ENCODE measurements at places on chromosomes 6 and 20. TPM values are rescaled to one million over a fixed set of nuclear protein-coding genes. Genes with fewer than 3 reads are reported as not detected.

GFOD1 gene
- total RNA-seq = 34.2 TPM

CD24 gene
- 0.69 TPM for total RNA-seq

GDAP1L1 gene
- total RNA-seq = not detected

CTAGE9 gene
- total RNA-seq = not detected

DNAH8 gene
- total RNA-seq = not detected

HRH3 gene
- not detected for total RNA-seq

NKAPL gene
- total RNA-seq = 5.0 TPM

NCR2 gene
- not detected for total RNA-seq

PRL gene
- not detected for total RNA-seq

C6orf58 gene
- total RNA-seq = not detected

BPIFB4 gene
- total RNA-seq = not detected

PREX1 gene
- total RNA-seq = 7.2 TPM

MMS22L gene
- 1.1 TPM for total RNA-seq

MYCT1 gene
- 6.8 TPM for total RNA-seq

ANKRD6 gene
- 4.0 TPM for total RNA-seq

FLRT3 gene
- 3.1 TPM for total RNA-seq

THBS2 gene
- total RNA-seq = 9.4 TPM

SNRPB2 gene
- 43.0 TPM for total RNA-seq

NT5DC1 gene
- 30.9 TPM for total RNA-seq

RRAGD gene
- 123 TPM for total RNA-seq

PHACTR1 gene
- total RNA-seq = 2.3 TPM

FKBP1C gene
- total RNA-seq = not detected

OTOR gene
- total RNA-seq = not detected

DEFB132 gene
- not detected for total RNA-seq

ETV7 gene
- not detected for total RNA-seq

CPNE5 gene
- 0.27 TPM for total RNA-seq

GMNN gene
- total RNA-seq = 4.1 TPM

TCP11 gene
- not detected for total RNA-seq

CABLES2 gene
- 3.9 TPM for total RNA-seq

ENPP5 gene
- total RNA-seq = 3.2 TPM

FAM229B gene
- 17.7 TPM for total RNA-seq

CD93 gene
- 33.6 TPM for total RNA-seq

CLPSL2 gene
- not detected for total RNA-seq

HS3ST5 gene
- 0.81 TPM for total RNA-seq

VIP gene
- total RNA-seq = not detected

TFAP2D gene
- total RNA-seq = not detected
